ENCODE measurements at places on chromosomes 7 and 10.

DNA sequence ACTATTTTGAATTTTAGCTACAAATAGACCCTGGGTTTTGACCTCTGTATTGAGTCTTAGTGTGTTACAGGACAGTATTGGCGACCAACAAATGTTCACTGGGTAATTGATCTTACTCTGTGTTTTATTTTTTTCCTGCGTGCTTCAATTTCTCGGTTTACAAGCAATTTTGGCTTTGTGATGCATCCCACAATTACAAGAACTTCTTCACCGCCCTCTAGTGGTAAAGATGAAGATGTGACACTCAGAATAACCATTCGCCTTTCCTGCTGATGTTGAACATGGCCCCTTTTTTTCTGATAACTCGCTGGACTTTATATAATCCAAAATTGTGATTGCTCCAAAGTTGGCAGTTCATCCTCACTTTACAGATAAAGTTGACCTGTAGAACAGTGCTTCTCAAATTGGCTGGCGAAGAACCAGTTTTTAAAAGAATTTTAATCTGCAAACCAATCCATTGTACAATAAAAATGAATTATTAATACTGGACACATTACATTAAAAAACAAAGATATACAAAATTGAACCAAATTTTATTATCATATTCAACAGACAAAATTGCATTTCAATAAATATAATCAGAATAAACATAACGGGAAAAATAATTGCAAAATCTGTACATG is 20.2 kb upstream of the SMC3 start:
- DNase-seq, result peak; percentile 67

GRCh38 chr10:97235353-97235752 is 49.6 kb upstream of the SLIT1 start:
- DNase-seq, result no peak

- peak; percentile 23 for DNase-seq
Measured at GRCh38 chr7:92244808-92245486, 767 bp downstream of the KRIT1 start.

- DNase-seq, result peak; percentile 34
Measured at GRCh38 chr10:69567920-69568319, 5.3 kb downstream of the NEUROG3 start.

DNA sequence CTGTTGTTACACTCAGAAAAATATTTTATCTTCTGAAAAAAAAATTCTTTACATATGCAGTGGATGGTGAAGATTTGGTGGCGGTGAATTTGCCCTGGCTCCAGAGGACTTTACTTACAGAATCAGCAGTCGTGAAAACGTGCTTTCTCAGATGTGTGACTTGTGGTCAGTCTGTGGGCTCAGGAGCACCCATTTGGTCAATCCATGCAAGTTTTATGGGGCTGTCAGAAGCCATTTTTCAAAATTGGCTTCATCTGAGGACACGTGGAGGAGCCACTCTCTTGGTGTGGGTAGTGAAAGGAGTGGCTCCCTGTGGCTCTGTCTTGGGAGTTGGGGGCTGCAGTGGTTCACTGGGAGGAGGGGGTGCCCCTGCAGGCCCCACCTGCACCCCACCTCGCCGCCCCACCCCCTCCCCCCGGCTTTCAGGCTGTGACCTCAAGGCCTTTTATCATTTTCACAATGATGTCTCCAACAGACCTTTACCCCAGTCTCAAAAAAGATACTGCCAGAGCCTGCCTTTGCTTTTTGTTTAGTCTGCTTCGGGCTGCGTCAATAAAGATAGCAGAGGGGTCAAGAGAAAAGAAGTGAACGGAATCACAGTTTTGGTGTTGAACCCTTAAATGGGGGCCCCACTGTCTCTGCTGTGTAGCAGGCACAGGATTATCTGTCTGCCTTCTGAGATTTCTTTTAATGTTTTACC is 137.4 kb downstream of the MGMT start:
- no peak for DNase-seq

DNA sequence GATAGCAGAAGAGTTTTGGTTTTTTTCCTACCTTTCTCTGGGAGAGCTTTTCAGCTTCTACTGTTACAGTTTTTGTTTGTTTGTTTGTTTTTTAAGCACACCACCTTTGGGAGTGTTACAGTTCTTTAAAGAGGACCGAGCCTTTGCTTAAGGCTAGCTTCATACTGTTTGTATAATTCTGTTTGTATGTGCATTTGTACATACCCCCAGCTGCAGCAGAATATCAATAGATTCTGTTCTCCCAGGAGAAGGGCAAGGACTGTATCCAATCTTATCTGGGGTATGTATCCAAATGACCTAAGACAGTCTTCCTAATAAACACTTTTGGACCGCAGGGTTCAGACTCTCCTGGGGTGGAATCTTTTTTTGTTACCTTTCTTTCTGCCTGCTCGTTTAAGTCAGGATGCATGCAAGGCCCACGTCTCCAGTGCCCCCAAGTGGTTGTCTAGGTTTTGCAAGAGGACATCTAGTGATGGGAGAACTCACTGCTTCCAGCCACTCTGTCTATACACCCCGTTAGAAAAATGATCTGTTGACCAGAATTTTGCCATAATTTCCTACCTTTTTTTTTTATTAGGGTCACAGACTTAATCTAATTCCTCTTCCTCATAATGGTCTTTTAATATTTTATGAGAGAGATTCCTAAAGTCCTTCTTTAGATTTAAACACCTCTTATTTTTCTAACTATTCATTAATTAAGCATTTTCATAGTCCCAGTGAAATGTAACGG is 23.9 kb downstream of the NRF1 start:
- DNase-seq, result peak; percentile 70

GRCh38 chr7:36131026-36131425 is 22.0 kb upstream of the EEPD1 start:
- DNase-seq, result no peak

- DNase-seq, result peak; percentile 65
Measured at GRCh38 chr7:150876817-150877526, 24.7 kb downstream of the AOC1 start.

DNA sequence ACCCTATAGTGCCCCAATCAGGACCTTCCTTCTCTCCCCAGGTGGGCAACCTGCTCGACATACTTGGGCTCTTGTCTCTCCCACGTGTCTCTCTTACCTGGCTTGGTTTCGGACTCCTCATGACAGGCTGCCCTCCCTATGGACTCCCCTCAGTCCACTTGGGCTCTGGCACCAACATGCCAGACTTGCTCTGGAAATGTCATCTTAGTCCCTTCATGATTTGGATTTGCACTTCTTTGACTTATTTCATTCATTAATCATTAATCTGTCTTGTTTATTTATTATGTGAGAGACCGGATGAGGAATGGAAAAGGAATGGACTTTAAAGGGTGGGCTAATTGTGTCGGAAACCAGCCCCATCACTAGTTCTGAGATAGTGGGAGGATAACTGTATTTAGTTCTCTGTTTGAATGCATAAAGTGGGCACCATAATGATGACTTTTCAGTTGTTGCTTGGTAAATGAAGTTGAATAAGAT is 108.0 kb downstream of the SND1 start:
- DNase-seq, result no peak

- DNase-seq, result no peak
Measured at GRCh38 chr7:116222501-116222900, 12.2 kb downstream of the TES start.

GRCh38 chr10:79238158-79238520 is 109.1 kb upstream of the PPIF start:
- no peak for DNase-seq

GRCh38 chr10:25678666-25679065 is 255.4 kb upstream of the MYO3A start:
- no peak for DNase-seq

- DNase-seq, result no peak
Measured at GRCh38 chr10:121154846-121155245, 303.7 kb downstream of the WDR11 start.
